ENCODE measurements at places on chromosomes 1 and 21. TPM values are rescaled to one million over a fixed set of nuclear protein-coding genes. Genes with fewer than 3 reads are reported as not detected.

DNA sequence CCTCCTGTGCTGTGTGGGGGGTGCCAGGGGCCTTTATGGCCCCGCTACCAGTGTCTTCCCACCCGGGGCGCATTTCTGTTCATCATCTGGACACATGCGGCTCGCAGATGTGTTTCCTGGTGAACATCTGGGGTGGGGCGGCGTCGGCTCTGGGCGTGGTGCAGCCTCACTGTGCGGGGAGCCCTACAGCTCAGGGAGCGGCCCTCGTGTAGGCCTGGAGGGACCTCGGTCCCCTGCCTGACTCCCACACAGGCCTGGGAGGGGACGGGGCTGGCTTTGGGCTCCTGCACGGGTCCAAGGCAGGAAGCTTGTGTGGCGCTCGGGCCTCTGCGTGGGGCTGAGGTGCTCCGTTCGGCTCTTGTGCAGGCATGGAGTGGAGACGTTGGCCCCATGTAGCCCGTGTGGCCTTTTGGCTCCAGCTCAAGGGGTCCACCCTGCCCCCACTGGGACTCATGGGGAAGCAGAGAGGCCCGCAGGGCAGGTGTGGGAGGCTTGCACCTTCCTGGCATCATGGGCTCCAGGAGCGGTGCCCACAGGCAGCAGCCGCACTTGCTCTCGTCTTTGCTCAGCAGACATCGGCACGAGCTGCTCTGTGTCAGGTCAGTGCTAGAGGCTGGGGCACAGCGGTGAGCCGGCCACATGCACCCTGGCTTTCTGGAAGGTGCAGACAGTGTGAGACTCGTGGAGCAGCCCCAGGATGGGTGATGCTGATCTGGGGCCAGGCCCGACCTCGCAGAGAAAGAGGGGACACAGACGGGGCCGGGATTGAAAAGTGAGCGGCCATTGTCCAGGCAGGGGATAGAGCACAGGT lies 90.1 kb upstream of the ACTRT2 start:
- no peak for DNase-seq

- no peak for DNase-seq
Observed at GRCh38 chr1:44713321-44713781, 17.6 kb downstream of the RNU5D-1 start.

- DNase-seq: no peak
Observed at GRCh38 chr1:216997069-216997468, 273.8 kb upstream of the ESRRG start.

DNA sequence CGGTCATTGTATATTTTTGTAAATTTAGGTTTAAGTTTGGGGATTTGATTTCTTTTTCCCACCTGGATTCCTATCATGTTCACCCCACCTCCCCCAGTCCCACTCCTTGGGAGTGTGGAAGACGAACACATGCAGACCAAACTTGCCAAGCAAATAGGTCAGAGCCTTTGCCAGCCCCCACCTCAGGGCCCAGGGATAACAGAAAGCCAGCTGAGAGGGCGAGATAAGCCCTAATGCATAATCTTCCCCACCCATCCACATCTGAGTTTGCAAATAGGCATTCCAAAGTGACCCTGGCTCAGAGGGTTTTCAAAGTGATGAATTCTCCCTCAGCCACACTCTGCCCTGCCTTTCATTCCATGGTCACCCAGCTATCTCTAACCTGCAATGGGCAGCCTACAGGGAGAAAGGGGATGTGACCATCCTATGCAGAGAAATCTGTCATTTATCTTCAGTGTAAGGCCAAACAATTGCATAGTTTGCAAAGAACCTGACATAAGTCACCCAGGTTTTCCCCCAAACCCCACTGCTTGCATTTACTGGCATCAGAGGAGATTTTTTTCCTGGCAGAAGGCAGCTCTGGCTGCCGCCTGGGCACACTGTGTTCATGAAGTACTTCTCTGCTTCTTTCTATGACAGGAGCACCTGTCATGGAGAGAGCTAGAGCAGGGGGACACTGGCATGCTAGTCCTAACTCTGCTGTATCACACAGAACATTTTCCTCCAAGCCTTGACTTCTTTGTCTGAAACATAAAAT lies 69.0 kb upstream of the NFIA start:
- no peak for DNase-seq

DNA sequence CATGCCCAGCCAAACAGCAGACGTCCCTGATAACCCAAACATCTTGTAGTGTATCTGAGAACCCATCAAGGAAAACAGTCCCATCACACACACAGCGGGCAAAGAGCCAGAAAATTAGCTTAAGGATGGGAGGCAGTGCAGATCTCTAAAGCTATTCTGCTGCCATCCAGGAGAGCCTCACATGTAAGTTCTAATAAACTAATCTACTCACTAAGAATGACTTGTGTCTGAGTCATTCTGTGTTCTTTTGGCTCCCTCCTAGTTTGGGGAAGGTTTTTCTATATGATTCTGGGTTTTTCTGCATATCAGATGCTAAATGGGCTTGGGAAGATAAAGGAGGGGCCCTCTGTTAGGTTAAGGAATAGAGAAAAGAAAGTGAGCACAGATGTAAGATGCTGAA lies 162.8 kb downstream of the HUNK start:
- DNase-seq: no peak

DNA sequence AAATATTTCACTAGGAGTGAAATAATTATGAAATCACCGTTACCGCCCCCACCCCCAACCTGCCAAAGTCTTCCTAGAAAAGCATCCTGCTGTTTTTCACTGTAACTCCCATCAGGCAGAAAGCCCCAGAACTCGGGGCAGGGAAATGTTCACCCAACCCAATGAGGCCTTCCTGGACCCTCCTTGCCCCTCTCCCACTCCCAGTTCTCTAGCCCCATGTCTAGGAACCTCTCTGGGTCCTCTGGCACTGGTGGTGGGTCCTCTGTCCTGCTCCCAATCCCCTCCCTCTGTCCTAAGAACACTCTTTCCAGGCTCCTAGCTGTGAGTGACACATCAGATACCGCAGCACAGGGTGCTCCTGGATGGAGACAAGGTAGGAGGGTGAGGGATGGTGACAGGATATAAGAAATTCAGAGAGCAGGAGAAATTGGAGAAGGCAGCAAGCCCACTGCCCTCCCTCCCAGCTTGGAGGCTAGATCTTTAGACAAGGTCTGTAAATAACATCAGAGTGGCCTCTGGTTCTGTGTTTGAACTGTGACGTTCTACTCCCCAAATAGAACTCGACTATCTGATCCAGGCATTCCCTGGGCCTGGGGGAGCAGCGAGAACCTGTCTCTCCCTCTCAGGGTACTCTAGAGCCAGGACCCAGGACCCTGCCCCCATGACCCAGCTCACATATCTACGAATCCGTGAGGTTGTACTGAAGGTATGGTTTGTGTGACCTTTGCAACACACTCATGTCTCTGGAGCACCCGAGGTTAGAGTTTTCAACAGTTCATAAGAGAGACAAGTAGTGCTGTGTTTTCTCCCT lies 23.3 kb upstream of the BTG2 start:
- DNase-seq: no peak

GRCh38 chr1:212591922-212592321 lies 16.6 kb upstream of the ATF3 start:
- DNase-seq: no peak

DNA sequence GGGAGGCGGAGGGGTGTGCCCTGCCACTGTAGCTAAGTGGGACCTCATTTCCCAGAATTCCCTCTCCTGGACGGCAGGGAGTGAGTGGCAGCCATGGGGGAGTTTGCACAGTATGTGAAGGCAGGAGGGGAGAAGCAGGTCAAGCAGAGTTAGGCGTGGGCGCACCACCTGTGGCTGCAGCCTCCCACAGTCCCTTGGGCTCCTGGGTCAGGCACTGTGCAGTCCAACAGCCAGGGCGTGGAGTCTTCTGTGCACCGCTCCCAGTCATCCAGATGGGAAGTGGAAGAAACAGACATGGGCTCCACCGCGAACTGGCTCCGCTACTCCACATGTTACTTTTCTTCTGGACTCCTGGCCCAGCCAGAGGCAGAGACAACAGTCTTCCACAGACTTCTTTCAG lies 85.4 kb upstream of the TIAM1 start:
- no peak for DNase-seq

GRCh38 chr1:115107516-115108260 lies 18.4 kb upstream of the TSPAN2 start:
- DNase-seq: no peak

GRCh38 chr1:227299241-227299627 lies 19.1 kb downstream of the CDC42BPA start:
- peak; percentile 28 for DNase-seq

DNA sequence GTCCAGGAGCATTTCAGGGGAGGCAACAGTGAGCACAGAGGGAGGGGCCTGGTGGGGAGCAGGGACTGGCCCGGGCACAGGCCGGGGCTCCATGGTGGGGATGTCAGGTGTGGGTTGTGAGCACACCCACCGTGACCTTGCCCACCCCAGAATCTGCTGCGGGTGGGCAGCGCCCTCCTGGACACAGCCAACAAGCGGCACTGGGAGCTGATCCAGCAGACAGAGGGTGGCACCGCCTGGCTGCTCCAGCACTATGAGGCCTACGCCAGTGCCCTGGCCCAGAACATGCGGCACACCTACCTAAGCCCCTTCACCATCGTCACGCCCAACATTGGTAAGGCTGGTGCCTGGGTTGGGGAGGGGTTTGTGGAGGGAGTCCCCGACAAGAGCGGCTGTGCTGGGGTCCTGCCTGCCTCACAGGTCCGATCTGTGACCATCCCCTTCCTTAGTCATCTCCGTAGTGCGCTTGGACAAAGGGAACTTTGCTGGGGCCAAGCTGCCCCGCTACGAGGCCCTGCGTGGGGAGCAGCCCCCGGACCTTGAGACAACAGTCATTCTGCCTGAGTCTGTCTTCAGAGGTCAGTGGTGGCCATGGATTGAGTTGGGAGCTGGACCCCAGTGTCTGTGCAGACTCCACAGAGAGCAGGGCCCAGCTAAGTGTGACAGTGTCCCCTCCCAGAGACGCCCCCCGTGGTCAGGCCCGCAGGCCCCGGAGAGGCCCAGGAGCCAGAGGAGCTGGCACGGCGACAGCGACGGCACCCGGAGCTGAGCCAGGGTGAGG lies 14.3 kb downstream of the PSRC1 start:
- no peak for DNase-seq

DNA sequence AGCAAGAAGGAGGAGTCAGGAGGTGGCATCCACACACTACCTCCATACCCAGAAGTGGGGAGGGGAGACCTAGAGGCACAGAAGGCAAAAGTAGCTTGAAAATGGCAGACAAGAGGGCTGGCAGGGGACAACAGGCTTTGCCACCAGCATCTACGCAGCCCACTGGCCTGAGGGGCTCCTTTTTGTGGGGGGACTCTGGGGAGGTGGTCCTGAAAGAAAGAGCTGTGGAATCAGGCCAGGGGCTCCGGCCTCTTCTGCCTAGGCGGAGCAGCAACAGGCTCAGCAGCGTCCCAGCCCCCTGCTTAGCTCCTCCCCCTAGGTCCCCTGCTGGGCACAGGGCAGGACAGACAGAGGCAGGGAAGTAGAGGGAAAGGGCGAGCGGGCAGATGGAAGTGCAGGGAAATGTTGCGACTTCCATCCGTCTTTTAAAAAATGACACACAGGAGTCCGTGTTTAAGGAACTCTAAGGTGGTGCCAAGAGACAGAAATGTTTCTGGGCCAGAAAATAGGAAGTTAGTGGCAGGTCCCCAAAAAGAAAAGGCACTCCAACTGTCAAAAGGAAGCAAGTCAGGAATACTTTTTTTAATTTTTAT lies 10.0 kb upstream of the LEFTY2 start:
- no peak for DNase-seq

- DNase-seq: no peak
Observed at GRCh38 chr1:19356266-19356665, 44.1 kb downstream of the SLC66A1 start.

DNA sequence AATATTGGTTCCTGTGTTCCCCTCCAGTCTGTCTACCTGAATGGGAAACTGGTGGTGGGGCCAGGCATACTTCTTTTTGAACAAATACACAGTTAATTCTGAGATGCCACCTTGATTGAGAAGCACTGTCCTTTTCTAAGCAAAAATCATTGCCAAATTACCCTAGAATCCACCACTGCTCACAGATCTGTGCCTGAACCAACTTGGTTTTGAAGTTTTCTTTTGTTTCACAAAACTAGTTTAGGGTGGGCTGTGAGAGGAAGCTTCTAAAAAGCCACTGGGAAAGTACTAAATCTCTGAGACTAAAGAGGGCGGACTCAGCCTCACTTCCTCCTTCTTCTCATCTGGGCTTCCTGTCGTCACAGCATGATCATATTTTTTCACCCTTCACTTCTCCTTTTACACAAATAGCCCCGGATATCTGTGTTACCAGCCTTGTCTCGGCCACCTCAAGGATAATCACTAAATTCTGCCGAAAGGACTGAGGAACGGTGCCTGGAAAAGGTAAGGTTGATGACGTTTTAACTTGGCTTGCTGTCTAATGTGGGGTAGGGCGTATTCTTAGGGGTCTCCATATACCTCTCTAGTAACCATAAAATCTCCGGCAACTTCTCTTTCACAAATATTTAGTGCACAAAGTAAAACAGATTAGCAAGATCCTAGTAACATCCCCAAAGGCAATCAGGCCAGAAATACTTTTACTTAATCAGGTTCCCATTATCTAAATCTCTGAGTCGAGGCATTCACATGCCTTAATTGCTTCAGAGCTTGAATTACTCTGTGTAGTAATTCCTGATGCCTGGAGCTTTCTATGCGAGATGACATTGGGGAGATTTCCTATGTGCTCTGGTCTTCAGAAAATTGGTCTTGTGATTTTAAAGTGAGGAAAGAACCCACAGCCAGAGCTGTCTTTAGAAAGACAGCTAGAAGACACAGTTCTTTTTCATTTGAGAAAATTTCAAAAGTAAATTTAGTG lies at the start of gene CD53:
TSS of gene CD53 (plus strand) at position 404 of the 976 bp plus-strand sequence. CDS start 18,261 bp downstream, outside the sequence.
- no peak for DNase-seq

DNA sequence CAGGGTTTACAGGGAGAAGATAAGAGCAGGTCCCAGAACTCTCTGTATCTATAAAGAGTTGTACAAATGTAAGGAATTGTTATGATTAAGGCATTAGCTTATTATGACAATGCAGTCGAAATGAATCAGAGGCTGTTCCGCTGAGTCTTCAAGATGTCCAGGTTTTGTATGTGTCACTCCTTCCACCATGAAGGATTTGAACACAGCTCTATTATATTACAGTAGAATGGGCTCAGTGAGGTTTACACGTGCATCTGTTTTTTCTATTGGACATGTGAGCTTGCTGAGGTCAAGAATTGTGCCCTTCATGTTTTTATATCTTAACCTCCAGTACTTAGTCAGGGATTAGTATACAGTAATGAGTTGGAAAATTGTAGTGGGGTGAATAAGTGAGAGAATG lies 86.3 kb downstream of the MPZL1 start:
- no peak for DNase-seq

DNA sequence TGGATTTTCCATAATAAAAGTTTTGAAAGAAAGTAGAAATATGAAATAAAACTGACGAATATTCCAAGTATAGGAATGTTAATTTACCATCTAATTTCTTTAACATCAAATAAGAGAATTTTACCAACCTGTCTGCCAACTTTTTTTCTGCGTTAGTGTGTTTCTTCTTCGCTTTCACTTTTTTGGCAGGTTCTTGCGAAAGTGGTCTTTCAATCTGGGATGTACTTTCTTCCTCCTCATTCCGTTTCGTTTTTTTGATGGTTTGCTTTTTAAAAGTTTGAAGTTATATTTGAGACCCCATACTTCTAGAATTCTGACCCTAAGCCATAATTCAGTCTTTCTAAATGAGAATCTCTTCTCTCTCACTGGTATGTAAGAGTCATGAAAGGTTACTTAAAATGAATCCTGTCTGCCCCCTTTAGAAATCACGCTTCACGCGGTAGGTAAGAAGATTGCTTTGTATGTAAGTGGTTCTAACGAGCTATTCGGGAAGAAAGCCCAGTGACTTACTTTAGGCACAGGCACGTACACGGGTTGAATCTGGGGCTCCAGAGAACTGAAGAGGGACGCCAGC lies 580 bp downstream of the RBM34 start:
- no peak for DNase-seq

GPR37L1 gene
- total RNA-seq: 0.03 TPM

HPCAL4 gene
- total RNA-seq: not detected

CCDC185 gene
- total RNA-seq: not detected

MLLT11 gene
- total RNA-seq: 99.2 TPM

C1orf74 gene
- 6.6 TPM for total RNA-seq

CELSR2 gene
- 14.9 TPM for total RNA-seq

Data from A172 (cell line).